Kidney epithelial cell (primary cell): ENCODE measurements at places on chromosomes 6 and 20.

DNA sequence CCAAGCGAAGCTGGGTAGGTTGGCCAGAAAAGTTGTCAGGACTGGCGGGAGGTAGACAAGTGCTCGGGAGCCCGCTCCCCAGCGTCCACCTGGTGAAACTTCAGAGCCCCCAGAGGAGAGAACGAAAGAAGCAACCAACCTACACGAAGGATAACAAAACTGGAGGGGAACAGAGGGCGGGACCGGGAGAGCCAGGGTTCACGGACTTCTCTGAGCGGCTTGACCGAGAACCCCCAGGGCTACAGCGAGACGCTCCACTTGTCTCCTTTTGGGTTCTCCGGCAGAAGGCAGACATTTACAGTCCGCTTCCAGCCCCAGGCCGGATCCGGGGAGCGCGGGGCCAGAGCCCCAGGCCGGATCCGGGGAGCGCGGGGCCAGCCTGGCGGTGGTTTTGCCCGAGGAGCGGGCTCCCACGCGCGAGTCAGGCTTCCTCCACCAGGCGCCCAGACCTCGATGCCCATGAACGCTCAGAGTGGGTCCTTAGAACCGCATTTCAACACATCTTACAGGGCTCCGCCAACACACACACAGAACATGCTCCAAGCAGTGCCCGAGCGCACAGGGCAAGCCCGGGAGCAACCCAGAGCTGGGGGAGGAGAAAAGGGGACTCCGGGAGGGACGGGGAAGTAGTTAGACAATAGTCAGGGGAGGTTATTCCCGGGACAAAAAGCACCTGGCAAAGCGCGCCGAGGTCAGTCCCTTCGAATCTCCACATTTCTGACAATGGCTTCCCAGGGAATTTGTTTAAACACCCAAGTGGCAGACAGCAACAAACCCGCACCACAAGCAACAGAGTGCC, 1.1 kb downstream of the PTPRK start:
- no peak for DNase-seq

DNA sequence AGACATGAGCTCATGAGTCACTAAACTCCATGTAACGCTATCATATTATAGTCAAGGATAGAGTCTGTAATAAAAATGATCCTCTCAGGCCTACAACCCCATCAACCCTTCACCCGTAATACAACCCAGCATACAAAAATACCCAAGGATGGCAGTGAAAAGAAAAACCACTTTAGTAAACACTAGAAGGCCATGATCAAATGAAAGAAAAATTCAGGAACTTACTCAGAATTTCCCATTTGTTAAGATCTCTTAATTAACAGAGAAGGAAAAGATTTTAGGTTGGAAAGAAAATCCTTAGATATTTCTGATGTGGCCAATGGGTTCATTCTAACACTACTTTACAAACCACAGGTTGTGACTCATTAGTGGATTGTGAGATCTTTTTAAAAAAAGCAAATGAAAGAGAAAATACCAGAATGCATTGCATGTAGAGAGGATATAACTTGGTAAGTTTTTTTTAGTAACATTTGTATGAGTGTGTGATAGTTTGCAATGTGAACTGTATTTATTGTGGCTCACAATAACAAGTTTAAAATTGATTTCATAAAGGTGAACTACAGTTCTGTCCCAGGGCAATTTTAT, 8.0 kb upstream of the UBE2J1 start:
- DNase-seq, result no peak

- DNase-seq, result no peak
Observed at GRCh38 chr20:60203451-60203850, 245.2 kb downstream of the CDH26 start.

DNA sequence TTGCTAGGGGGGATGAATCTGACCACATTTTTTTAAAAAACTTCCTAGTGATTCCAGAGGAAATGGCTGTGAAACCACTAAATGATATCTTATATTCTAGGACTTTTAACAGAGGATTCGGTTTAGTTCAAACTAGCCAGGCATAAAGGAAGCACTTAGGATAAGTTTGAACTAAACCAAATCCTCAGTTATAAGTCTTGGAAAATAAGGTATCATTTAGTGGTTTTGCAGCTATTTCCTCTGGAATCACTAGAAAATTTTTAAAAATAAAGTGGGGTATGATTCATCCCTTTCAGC, 327.9 kb upstream of the QKI start:
- DNase-seq, result no peak

GRCh38 chr6:41642960-41643898, 5.0 kb downstream of the MDFI start:
- no peak for DNase-seq

GRCh38 chr6:137016356-137016755, 28.4 kb downstream of the IL20RA start:
- no peak for DNase-seq

DNA sequence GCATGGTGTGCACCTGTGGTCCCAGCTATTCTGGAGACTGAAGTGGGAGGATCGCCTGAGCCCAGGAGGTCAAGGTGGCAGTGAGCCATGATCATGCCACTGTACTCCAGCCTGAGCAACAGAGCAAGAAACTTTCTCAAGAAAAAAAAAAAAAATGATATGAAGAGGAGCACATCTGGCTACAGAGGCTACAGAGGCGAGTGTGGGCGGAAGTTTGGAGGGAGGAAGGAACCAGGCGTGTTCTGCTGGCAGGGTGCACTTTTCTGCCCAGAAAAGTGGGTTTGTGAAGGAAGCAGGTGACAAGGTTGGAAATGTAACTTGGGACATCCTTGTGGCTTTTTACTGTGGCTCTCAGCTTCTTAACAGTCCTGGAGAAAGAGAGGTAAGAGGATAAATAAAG, 96.7 kb downstream of the SNX5 start:
- no peak for DNase-seq

GRCh38 chr6:21522797-21523456, 70.6 kb upstream of the SOX4 start:
- no peak for DNase-seq

GRCh38 chr6:157045831-157046454, 268.8 kb downstream of the ARID1B start:
- DNase-seq, result no peak

DNA sequence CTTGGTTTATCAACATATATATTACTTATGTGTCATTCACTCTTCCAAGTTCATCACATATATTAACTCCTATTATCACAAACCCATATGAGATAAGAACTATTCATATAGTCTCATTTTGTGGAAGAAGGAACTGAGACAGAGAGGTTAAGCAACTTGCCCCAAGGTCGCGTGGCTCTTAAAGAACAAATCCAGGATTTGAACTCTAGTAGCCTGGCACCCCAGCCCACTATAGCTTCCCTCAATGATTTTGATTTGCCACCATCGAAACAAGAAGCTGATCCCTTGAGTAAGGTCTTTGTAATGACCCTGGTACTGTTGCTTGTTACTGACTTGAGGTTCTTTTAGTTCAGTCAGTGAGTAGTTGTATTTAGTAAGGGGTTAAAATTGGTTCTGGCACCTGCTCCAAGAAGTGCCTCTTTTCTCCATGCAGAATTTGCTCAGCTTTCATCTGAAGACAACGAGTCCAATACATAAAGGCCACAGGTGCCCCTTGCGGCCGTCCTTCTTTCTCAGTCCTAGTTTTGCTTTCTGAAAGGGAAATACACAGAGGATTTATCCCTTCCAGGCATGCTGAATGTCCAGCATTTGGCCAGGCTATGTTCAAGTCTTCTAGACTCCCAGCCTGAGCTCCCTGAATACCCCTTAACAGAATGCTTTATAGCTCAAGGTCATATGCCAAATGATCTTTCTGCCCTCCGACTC, 253.0 kb downstream of the TBC1D7 start:
- no peak for DNase-seq

DNA sequence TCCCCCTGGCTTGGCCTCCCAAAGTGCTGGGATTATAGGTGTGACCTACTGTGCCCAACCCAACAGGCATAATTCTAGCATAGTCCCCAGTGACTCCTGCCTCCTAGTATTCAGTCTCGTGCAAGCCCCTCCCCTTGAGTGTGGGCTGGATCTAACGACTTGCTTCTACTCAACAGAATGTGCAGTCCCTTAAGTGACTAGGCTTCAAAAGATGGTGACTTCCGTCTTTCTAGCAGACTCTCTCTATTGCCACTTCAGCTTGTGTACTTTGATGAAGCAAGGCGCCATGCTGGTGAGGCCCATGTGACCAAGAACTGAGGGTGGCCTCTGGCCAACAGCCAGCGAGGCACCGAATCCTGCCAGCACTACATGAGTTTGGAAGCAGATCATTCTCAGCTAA, 109.6 kb upstream of the TRAF3IP2 start:
- DNase-seq, result no peak

GRCh38 chr6:116580198-116580597, 8.9 kb downstream of the RWDD1 start:
- no peak for DNase-seq

GRCh38 chr6:119163006-119163405, 84.5 kb upstream of the FAM184A start:
- no peak for DNase-seq

DNA sequence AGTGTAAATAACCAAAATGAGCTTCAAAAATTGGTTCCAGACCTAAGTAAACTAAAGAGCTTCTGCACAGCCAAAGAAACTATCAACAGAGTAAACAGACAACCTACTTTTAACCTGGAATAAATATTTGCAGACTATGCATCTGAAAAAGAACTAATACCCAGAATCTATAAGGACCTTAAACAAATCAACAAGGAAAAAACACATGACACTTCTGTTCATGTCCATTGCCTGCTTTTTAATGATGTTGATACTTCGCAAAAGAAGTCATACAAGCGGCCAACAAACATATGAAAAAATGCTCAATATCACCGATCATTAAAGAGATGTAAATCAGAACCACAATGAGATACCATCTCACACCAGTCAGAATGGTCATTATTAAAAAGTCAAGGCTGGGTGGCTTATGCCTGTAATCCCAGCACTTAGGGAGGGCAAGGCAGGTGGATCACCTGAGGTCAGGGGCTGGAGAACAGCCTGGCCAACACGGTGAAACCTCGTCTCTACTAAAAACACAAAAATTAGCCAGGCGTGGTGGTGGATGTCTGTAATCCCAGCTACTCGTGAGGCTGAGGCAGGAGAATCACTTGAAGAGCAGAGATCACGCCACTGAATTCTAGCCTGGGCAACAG, 42.5 kb upstream of the DST start:
- DNase-seq, result no peak

- peak; percentile 98 for DNase-seq
Observed at GRCh38 chr20:1415667-1416468, 23.0 kb upstream of the FKBP1A start.

- DNase-seq, result no peak
Observed at GRCh38 chr6:125787791-125788190, 3.0 kb upstream of the NCOA7 start.

DNA sequence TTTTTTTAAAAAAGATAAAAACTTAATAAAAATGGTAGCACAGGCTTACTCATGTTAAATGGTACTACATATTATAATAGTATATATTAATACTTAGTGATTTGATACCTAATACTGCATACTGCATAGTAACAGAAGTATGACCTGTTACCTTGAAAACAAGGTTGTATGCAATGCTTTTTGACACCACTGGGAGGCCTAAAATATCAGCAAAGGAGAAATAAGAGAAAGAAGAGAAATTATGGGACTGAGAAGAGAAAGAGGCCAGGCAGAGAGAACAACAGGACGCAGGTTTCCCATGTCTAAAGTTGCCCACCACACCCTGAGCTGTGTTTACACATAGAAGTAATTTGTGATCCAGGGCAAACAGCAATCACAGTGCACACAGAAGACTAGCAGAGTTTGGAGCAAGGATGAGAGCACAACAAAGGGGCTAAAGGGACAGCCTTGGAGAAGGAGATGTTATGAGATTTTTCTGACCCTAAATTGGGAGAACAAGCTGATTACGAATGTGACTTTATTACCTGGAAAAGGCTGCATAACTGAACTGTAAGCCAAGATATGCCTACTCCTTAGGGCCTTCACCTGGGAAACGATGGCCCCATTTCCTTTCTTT, 73.2 kb downstream of the ROS1 start:
- no peak for DNase-seq

DNA sequence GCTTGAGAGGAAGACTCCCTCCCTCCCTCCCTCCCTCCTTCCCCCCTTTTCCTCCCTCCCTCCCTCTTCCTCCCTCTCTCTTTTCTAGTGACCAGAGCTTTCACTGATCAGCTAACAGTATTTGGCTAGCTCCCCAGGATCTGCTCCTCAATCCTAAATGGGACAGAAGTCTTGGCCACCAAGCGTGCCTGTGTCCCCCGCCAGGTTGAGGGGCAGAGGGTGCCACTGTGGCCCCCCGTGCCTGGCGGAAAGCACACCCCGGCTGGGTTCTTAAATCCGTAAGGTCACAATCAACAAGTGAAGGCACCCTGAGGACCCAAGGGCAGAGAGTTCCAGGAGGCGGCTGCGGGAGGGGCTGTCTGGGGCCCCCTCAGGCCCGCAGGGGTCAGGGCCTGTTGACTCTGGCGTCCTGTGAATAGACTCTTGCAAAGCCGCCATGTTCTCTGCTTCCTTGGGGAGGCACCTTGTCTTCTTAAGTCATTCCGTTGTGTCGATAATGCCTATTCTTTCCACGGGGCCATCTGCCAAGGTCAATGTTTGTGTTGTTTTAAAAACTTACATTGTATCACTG, 38.9 kb upstream of the STX16 start:
- DNase-seq, result no peak

DNA sequence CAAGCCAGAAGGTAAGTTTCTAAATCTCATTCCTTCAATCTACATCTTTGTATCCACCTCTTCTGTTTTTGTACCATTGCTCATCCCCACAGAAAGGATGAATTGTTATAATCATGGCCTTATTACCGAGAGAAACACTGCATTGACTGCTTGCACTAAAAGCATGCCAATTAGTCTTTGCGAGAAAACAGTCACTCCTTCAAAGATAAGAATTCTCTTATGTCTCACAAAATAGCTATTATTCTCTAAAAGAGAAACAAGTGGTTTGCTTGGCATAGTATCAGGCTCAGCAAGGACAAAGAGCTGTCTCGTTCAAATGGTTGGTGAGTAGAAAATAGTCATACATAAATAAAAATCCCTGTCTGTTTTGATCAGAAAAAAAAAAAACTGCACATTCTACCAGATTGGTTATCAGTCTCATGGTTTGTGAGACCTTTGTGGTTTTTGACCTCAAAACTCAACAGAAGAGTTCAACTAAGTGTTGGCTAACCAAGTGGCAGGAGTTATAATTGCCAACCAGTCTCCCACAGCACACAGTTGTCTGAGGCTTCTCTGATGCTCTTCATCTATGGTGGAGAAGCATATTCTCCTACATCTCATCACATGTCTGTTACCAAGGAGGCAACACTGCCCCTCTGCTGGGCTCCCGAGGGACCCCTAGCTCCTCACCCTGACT, 35.1 kb upstream of the ARMH2 start:
- DNase-seq, result no peak

DNA sequence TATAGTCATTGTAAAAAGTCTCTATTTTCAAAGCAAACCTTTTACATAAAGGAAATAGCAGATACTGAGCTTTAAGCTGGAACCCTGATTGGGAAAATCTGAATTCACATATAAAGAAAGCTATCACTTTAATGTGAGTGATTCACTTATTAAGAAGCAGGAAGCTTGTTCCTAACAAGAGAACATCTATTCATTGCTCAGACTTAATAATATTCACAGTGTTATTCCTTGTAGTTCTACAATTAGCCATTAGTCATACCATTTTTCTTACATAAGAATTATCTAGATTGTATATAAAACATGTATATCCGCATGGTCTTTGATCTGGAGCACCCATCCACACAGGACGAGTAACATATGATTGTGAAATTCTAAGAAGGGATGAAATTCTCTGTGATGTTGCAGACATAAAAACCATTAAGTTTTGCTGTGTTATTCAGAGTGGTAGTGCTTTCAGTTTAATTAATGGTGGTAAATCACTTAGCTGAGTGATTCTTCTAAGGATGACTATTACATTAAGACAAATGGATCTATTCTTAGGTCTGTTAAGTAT, 71.1 kb upstream of the FOXQ1 start:
- DNase-seq, result no peak
